ENCODE measurements at places on chromosomes 7 and 10.

DNA sequence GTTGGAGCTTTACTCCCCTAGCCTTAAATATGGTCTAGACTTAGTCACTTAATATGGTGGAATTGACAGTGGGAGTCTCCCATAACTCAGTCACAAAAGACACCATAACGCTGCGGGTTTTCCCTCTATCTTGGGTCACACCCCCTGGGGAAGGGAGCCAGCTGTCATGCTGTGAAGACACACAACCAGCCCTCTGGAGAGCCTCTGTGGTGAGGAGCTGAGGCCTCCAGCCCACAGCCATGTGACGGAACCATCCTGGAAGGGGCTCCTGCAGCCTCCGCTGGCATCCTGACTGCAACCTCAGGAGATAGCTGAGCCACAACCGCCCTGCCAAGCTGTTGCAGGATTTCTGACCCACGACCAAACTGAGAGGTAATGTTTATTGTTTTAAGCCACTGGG lies 37.9 kb downstream of the PAXIP1 start:
- DNase-seq = no peak

- no peak for DNase-seq
Measured at GRCh38 chr7:16318989-16319915, 102.1 kb downstream of the CRPPA start.

- no peak for DNase-seq
Measured at GRCh38 chr10:43383204-43383971, 12.0 kb downstream of the FXYD4 start.

GRCh38 chr10:110962443-110962842 lies 43.0 kb downstream of the SHOC2 start:
- DNase-seq = no peak

- DNase-seq = no peak
Measured at GRCh38 chr7:150875791-150876190, 23.5 kb downstream of the AOC1 start.

GRCh38 chr7:37269711-37270508 lies 178.8 kb downstream of the ELMO1 start:
- DNase-seq = no peak

GRCh38 chr10:94016727-94017714 lies 23.3 kb downstream of the PLCE1 start:
- DNase-seq = no peak

DNA sequence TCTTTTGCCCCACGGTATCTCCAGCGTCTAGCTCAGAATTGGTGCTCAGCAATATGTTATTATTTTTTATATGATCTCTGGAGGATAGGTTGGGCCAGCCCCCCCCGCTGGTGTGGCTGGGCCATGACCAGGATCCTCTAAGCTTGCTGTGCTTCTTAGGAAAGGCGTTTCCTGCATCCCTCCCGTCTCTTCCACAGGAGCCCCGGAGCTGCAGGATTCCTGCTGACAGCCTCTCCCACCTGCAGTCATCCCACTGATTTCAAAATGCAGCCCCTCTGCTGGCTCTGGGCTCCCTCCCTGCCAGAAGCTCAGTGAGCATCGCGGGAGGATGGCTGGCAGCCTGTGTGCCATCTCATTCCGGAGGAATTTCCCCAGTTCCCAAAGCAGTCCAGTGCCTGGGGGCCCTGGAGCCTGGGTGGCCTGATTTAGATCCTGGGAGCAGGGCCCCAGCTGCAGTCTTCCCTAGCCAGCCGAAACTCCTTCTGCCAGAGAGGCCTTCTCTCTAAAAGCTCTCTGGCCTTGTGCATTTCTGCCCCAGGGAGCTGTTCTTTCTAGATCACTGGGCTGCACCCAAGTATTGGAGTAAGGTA lies 21.8 kb upstream of the GOLGA7B start:
- DNase-seq = no peak

GRCh38 chr10:21758696-21759095 lies 224.7 kb downstream of the MLLT10 start:
- no peak for DNase-seq

GRCh38 chr7:143882020-143882603 lies 19.9 kb downstream of the TCAF1 start:
- DNase-seq = no peak

DNA sequence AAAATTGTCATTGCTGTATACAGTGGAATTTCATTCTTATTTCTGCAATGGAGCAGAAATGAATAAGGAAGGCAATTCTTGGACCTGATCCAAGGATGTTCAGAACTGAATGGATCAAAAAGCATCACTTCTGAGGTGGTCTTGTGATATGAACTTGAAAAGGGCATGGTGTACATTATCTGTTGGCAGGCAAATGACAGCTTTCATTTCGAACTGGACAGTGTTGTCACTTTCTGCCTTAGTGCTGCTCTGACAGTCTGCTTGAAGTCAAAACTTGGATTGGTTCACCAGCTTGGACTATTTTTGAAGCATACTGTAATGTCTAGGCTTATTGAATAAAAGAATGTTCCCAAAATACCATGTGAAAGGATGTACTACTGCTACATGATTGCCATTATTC lies 52.0 kb downstream of the VCL start:
- no peak for DNase-seq

GRCh38 chr7:124399941-124400340 lies 365.7 kb downstream of the GPR37 start:
- no peak for DNase-seq

DNA sequence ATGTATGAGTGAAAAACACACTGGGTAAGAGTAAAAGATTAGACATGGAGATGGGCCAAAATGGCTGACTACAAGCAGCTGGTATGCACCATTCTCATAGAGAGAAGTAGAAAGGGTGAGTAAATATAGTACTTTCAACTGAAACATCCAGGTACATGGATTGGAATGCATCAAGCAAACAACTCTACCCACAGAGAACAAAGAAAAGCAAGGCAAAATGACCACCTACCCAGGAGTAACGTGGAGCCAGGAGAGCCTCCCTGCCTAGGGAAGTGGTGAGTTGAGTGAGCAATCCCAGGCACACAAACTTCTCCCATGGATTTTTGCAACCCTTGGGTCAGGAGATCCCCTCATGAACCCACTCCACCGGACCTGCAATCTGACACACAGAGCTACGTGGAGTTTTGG lies 212.8 kb downstream of the PTN start:
- DNase-seq = no peak

- DNase-seq = no peak
Measured at GRCh38 chr10:128324058-128324827, 198.0 kb upstream of the MKI67 start.

DNA sequence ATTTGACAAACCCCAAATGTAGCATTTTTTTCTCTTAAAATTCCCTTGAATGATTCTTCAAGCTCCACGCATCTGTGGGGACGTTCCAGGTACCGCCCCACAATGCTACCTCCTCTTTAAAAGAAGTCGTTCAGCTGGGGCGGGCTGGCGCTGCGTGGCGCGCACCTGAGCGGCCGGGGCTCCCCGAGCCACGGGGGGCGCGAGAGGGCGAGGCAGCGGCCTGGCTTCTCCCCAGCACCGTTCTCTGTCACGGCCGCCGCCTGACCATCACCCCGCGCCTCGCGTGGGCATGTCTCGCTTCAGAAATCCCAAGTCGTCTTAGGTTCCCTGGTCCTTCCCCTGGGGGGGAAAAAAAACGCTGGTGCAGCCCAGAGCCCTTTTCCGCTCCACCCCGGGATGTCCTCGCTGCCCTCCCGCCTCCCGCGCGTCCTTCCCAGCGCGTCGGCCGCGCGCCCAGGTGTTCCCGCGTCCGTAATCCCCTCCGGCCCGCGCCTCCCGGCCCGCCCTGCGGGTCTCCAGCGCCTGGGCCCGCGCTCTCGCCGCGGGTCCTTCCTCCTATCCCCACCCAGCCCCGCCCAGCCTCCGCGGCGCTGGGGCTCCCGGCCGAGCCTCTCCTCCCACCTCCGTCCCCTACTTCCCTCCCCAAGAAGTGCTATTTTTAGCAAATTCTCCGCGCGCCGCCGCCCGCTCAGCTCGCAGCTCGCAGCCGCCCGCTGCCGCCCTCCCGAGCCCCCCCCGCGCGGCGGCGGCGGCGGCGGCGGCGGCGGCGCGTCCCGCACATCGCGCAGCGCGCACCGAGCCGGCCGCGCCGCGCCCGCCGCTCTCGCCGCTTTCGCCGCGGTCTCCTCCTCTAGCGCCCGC lies 58.7 kb upstream of the PRPS1L1 start:
- DNase-seq = no peak

GRCh38 chr7:157682064-157682945 lies 345.5 kb downstream of the DNAJB6 start:
- DNase-seq = no peak

DNA sequence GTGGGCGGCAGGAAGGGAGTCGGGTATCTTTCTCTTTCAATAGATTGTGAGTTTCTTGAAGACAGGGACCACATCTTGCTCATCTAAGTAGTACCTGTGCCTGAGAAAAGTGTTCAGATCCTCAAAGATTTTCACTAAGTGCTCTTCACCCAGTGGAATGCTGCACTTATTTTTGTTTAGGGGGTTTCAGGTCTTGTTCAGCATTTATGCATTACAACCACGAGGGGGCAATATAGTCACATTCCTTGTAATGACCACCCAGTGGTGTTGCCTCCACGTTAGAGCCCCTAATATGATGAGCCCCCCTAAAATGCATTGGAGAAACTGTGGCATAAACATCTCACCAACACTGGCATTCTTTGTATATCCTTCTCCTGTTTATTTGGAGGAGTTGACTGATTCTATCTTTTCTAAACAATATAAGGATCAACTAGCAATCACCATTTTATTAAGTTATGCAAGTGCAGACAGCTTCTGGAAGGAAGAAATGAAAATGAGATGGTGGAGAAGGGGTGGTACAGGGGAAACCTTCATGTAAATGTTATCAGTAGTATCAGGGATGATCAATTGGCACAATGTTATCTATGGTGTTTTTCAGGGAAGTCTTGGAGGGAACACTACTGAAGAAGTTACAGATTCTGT lies 3.1 kb upstream of the PAPSS2 start:
- DNase-seq = no peak

DNA sequence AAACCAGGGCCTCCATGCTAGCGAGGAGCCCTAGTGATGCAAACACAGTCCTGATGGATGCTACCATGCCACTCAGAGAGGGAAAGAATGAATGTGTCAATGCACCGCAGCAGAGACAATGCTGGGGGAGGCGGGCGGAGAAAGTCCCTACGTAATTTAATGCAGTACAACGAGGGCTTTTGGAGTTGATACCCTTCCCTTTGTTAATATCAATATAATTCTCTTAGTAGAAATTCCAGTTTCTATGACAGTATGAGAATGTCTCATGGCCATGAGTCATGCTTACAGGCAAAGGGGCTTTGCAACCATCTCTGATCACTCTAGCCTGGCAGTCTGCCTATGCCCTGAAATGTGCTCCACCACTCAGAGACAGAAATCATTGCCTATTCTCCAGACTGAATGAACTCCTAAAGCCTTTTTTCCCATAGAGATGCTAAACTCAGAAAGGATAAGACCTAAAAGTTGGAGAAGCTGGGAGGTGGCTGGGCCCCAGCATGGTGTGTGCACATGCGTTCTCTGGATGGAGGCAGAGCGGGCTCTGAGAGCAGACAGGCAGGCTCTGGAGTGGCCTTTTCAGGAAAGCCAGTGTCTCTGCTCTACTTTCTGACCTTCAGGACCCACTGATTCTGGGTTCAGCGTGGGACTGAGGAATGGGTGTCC lies 20.3 kb upstream of the GIMAP2 start:
- DNase-seq = peak; percentile 67

- DNase-seq = no peak
Measured at GRCh38 chr10:72158176-72158575, 57.6 kb upstream of the ANAPC16 start.

DNA sequence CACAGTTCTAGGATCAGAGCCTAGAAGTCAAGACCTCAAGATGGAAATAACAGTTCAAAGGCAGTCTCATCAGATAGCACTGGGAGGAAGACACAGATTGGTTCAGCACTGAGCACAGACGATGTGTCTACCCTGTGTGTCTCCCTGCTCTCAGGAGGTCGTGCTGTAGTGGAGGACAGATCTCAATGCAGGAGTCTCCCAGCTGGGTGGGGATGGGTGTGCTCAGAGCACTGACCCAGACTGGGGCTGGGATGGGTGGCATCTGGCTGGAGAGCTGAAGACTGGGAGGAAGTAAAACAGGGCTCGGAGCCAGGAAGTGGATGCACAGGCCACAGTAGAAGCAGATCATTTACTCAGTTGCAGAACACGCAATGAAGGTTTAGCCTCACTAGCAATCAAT lies 69.5 kb upstream of the GDF10 start:
- no peak for DNase-seq

DNA sequence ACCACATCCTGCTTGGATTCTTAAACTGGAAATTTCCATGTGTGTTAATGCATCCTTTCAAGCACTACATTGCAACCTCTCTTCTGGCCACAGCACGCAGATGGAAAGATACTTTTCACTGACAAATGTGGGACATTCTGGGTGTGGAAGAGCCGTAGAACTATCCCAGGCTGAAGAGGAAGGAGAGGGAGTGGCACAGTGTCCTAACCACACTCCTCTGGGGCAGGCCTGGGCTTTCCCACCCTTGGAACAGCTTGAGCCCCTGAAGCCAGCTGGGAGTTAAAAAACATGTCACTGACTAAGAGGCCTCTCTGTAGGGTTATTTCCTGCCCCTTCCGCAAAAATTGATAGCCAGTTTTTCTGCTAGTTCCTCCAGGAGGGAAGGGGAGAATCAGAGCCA lies 34.0 kb upstream of the DNMBP start:
- DNase-seq = no peak

DNA sequence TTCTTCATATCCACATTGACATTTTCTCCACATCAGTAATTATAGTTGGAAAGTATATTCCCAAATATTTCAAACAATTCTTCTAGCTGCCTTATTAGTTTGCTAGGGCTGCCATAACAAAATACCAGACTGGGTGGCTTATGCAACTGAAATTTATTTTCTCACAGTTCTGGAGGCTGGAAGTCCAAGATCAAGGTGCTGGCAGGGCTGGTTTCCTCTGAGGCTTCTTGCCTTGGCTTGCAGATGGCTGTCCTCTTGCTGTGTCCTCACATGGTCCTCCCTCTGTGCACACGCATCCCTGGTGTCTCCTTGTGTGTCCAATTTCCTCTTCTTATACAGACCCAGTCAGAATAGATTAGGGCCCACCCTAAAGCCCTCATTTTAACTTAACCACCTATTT lies 34.5 kb downstream of the DOCK4 start:
- DNase-seq = no peak

DNA sequence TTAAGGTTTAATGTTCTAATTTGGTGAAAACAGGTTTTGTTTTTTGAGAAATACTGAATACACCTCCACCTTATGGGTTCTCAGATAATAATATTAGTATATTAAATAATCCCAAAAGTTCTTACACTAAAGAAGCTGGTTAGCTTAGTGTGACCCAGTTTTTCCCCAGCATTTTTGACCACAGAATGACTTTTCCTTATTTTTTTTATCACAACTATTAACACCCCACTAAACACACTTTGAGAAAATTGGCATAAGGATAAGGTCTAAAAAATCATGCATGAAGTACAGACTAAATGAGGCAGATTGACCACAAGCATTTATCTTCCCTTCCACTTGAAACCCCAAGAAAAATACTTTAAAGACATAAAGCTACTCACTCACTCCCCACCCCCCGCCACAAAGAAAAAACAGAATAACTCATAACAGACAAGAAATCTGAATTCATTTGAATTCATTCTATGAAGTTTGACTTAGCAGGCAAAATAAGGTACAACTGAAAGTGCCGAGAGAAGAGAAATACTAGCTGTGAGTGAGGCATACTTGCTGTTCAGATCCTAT lies 49.7 kb upstream of the WNT16 start:
- DNase-seq = no peak

Data from stimulated activated CD4-positive, alpha-beta T cell treated with anti-CD3 and anti-CD28 coated beads, Interleukin-4, amount 100 ng/mL, for 1 hour (primary cell).